ENCODE measurements at places on chromosomes 13 and 19. TPM values are rescaled to one million over a fixed set of nuclear protein-coding genes. Genes with fewer than 3 reads are reported as not detected.

The COMP gene
- not detected for total RNA-seq

The MEIOSIN gene
- 0.11 TPM for total RNA-seq

The ZNF841 gene
- 13.0 TPM for total RNA-seq

The SACS gene
- 54.0 TPM for total RNA-seq

The HPN gene
- not detected for total RNA-seq

The BABAM1 gene
- 131 TPM for total RNA-seq

Measured in activated CD8-positive, alpha-beta memory T cell treated with anti-CD3 and anti-CD28 coated beads for 36 hours (primary cell).